Stimulated activated CD4-positive, alpha-beta T cell treated with anti-CD3 and anti-CD28 coated beads, Interleukin-2, amount 100 ng/mL, for 24 hours (primary cell): ENCODE measurements at places on chromosomes 1 and 21.
A peak's percentile ranks its signal among the peaks of the same experiment; 100 is the strongest.

DNA sequence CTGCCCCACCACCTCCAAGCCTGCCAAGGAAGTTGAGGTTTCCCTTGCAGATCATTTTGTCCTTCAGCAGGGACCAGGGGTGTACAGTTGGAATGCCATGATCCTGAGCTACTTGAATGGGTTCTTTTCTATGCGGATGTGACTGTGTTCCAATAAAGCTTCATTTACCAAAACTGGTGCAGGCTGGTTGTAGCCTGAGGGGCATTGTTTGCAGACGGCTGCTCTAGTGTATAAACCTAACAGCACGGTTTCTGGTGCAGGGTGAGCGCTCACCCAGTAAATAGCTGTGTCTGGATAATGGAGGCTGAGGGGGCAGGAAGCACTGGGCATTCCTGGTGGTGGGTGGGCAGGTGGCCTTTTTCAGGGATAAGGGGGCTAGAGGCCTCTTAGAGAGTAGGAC lies 72.7 kb upstream of the ACTL8 start:
- DNase-seq, result no peak

DNA sequence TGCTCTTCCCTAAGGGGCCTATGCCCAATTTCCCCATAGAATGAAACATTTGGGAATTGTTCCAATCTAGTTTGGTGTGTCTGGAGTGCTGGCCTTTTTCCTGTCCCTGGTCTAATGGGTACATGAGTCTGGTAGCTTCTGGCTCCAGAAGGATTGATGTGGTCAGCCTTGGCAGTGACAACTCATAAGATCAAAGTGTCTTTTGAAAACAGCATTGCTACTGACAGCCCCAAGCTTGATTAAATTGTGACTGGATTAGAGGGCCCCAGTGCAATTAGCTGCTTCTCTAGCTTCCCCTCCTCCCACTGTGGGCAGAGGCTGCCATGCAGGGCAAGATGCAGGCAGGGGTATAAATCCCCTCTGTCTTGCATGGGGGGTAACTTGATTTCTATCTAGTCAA lies 130.9 kb downstream of the UCK2 start:
- DNase-seq, result no peak

DNA sequence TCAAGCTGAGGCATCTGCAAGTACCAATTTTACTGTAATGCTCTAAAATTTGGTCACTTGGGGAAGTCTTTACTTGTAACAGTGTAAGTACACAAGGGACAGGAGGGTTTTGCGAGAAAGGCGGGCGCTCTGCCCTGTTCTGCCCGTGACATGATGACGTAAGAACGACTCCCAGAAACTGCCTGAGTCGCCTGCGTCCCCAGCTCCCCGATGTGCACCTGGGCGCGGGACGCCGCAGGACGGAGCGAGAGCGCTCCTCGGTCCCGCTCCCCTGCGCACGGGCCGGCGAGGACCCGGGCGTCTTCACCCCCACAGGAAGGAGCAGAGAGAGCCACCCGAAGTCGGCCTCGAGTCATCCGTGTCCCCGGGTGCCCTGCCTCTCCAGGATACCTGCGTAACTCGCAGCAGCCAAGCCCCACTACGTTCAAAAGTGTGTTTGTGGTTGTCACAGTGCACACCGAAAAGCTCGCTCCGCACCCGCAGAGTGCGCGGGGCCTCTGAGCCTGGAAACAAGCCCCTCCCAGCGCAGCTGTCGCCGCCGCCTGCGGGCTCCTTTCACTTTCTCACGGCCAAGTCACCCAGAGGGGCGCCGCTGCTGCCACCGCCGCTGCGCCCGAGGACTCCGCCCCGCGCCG lies 3.3 kb upstream of the ZBTB18 start:
- DNase-seq, result no peak

DNA sequence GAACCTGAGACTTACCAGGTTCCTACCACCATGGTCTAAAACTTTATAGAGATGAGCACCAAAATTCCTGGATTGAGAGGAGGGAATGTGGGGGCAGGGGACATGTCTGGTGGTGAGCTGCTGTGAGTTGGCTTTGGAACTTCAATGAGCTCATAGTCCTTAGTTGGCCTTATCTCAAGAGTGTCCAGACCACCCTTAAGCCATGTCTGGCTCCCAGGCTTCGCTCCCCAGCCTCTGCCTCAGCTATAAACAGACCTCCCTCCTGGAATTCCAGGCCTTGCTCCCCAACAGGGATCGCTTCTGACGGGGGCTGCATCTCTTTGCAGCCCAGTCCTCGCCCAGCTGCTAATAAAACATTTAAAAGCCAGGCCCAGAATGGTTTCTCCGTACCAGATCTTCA lies 19.5 kb downstream of the ATF3 start:
- no peak for DNase-seq

DNA sequence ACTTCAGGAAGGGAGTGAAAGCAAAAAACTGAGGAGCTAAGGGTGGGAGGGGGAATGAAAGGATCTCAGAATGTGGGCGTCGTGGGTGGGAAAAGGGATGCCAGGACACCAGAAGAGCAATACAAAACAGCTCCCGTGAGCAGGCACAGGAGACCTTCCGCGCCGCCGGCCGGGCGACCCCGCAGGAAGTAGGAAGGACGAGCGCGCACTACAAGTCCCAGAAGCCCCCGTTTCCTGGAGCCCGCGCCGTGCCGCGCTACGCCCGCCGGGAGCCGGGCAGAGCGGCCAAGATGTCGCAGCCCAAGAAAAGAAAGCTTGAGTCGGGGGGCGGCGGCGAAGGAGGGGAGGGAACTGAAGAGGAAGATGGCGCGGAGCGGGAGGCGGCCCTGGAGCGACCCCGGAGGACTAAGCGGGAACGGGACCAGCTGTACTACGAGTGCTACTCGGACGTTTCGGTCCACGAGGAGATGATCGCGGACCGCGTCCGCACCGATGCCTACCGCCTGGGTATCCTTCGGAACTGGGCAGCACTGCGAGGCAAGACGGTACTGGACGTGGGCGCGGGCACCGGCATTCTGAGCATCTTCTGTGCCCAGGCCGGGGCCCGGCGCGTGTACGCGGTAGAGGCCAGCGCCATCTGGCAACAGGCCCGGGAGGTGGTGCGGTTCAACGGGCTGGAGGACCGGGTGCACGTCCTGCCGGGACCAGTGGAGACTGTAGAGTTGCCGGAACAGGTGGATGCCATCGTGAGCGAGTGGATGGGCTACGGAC lies at the start of gene PRMT6:
PRMT6 (plus strand) TSS at position 249 of the 771 bp plus-strand sequence; CDS start at position 291, 42 bp downstream.
- DNase-seq, result peak; percentile 85
